Esophagus mucosa (tissue), 1 donor: ENCODE measurements at places on chromosomes 16 and 17. TPM values are rescaled to one million over a fixed set of nuclear protein-coding genes. Genes with fewer than 3 reads are reported as not detected.

SMIM36 gene
- total RNA-seq: not detected

RHBDF1 gene
- total RNA-seq: 21.8 TPM

SDR42E1 gene
- 14.5 TPM for total RNA-seq

TP53TG3F gene
- total RNA-seq: not detected

GPR142 gene
- not detected for total RNA-seq

JUP gene
- total RNA-seq: 1,050 TPM

CDH1 gene
- total RNA-seq: 334 TPM

TNP2 gene
- not detected for total RNA-seq

BORCS6 gene
- 6.3 TPM for total RNA-seq

KRT17 gene
- 380 TPM for total RNA-seq

NOD2 gene
- total RNA-seq: 15.4 TPM

CTF1 gene
- 2.3 TPM for total RNA-seq

PRSS33 gene
- total RNA-seq: not detected

NPIPA7 gene
- total RNA-seq: 9.4 TPM

NDRG4 gene
- total RNA-seq: 31.6 TPM

CSF3 gene
- total RNA-seq: 0.64 TPM

KRT12 gene
- not detected for total RNA-seq

KRT39 gene
- not detected for total RNA-seq

VASN gene
- total RNA-seq: 16.6 TPM

PPP1R1B gene
- 1.6 TPM for total RNA-seq

PRSS27 gene
- total RNA-seq: 191 TPM

PIPOX gene
- 0.64 TPM for total RNA-seq

KRTAP4-8 gene
- not detected for total RNA-seq

CCL1 gene
- total RNA-seq: not detected

MC1R gene
- total RNA-seq: 1.6 TPM

GNG13 gene
- total RNA-seq: not detected

ADAP2 gene
- 6.3 TPM for total RNA-seq

PRR35 gene
- total RNA-seq: not detected

ST6GALNAC1 gene
- 16.9 TPM for total RNA-seq

WSCD1 gene
- total RNA-seq: 0.24 TPM

KRT40 gene
- not detected for total RNA-seq

QPRT gene
- total RNA-seq: 0.60 TPM

MVP gene
- 67.9 TPM for total RNA-seq

UMOD gene
- not detected for total RNA-seq

KAT2A gene
- total RNA-seq: 20.8 TPM

SCGB1C2 gene
- not detected for total RNA-seq

IL32 gene
- total RNA-seq: 3.7 TPM

MRPL12 gene
- 89.5 TPM for total RNA-seq

MMP15 gene
- 4.6 TPM for total RNA-seq

NAGPA gene
- 6.0 TPM for total RNA-seq

OTOP3 gene
- total RNA-seq: 14.7 TPM

SPATA32 gene
- total RNA-seq: 0.24 TPM

FLYWCH1 gene
- total RNA-seq: 16.4 TPM

TVP23A gene
- total RNA-seq: not detected

COX6A2 gene
- total RNA-seq: 0.48 TPM

ABCA6 gene
- total RNA-seq: 2.4 TPM

PCGF2 gene
- total RNA-seq: 18.0 TPM

CCR7 gene
- 0.48 TPM for total RNA-seq

SPATA2L gene
- 6.0 TPM for total RNA-seq

PRPSAP2 gene
- 28.3 TPM for total RNA-seq

CLEC19A gene
- total RNA-seq: not detected

KATNIP gene
- 21.0 TPM for total RNA-seq

NUFIP2 gene
- 35.0 TPM for total RNA-seq

POLR3E gene
- 28.2 TPM for total RNA-seq

NUDT21 gene
- 99.3 TPM for total RNA-seq

C16orf74 gene
- total RNA-seq: 10.9 TPM

ASIC2 gene
- total RNA-seq: not detected
